Hematopoietic multipotent progenitor cell (in vitro differentiated cells): ENCODE measurements at places on chromosomes 11 and 22.

DNA sequence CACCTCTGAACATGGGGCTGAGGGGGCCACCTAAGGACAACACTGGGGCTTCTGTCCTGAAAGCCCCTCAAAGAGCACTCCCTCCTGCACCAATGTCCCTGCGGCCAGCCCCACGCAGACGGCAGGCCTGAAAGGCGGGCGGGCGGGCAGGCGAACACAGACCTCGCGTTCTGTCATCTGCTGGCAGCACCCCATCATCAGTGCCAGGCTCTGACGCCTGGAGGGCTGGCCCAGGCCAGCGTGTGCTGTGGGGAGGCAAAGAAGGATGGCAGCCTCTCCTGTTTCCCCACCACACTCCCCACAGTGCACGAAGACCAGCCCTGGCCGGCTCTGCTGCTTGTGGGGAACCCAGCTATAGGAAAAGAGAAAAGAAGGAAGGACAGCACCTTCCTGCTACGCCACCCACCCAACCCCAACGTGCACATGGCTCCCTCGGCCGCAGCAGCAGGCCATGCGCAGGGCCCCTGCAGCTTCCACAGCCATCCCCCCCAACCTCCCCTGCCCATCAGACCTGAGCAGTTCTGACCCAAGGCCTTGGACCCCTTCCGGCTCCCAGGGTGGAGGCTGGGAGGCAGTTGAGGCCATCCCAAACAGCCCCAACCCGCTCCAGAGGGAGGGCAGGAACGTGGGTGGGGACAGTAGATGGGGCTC, 3.5 kb downstream of the SBF1 start:
- DNase-seq, result no peak

DNA sequence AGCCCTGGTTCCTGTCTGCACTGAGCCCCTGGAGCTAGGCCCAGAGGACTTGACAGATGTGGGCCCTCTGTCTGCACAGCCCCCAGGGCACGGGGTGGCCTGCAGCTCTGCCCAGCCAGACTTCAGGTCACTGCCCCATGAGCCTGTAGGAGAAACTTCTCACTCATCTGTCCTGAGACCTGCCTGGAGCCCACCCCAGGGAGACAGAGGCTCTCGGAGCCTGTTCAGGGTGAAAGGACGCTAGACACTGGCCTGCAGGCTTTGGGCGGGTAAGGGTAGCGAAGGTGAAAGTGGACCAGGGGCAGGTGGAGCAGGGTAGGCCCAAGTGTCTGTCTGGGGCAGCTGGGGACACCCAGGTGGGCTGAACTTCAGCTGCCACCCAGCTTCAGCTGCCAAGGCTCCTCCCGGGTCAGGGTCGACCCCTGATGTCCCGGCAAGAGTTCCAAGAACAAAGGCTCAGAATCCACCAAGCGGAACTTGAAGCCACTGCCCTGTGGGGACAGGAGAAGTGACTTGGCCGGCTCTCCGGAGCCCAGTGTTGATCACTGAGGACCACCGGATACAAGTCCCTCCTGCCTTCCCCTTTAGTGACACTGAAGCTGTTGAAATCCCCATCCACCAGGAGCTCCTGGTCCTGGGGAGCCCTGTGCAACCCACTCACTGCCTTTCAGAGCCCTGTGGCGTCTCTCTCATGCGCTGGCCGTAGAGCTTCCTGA, 90.3 kb downstream of the KCNQ1 start:
- DNase-seq, result no peak

DNA sequence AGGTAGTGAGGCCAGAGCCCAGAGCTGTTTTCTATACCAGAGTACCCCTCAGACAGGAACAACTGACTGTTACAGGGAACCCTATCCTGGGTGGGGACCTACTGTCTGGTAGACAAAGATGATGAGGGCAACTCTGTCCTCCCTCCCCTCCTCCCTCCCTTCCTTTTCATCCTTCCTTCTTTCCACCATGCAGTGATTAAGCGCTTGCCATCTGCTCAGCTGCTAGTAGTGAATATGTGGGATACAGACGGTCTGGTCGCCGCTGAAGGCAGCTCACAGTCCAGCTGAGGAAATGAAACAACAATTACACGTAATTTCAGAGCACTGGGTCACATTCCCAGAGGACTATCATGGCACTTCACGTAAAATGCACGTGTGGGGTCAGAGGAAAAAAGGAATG, 597.1 kb downstream of the BUD13 start:
- DNase-seq, result no peak

DNA sequence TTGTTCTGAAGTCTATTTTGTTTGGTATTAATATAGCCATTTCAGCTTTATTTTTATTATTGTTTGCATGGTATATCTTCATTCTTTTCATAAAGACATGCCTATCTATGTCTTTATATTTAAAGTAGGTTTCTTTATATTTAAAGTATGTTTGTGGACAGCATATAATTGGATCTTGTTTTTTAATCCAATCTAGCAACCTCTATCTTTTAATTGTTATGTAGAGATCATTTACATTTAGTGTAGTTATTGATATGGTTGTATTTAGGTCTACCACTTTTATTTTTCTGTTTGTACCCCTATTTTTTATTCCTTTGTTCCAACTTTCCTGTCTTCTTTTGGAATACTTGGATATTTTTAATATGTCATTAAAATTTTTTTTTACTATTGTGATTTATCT, 13.8 kb downstream of the TPBGL start:
- no peak for DNase-seq

GRCh38 chr11:73047773-73048371, 94.2 kb downstream of the FCHSD2 start:
- no peak for DNase-seq

DNA sequence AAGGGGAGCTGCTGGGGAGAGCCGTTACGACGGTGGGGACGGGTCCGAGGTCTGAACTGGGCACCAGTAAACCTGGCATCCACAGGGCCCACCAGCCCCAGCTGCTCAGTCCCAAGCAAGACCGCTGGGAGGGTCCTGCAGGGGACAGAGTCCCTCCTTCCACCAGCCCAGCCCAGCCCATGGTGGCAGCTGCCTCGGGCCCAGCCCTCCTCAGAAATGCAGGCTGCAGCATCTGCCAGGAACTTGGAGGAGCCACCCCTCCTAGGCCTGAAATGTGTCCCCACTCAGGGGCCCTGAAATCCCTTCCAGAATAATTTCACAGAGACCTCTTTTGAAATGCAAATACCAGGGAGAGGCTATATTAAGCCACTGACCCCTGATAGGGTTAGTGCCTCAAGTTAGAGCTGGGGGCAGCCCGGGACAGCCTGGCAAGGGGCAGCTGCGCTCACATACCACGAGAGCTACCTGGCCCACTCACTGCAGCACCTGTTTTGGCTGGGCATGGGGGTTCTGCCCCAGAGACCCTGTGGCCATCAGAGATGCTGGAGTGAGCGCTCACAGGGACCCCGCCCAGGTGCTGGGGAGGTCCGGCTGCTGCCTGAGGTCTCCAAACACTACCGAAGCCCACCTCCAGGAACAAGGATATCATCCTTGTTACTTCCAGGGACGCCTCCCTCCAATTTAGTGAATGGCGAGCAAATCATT, 53.1 kb downstream of the CELSR1 start:
- no peak for DNase-seq

DNA sequence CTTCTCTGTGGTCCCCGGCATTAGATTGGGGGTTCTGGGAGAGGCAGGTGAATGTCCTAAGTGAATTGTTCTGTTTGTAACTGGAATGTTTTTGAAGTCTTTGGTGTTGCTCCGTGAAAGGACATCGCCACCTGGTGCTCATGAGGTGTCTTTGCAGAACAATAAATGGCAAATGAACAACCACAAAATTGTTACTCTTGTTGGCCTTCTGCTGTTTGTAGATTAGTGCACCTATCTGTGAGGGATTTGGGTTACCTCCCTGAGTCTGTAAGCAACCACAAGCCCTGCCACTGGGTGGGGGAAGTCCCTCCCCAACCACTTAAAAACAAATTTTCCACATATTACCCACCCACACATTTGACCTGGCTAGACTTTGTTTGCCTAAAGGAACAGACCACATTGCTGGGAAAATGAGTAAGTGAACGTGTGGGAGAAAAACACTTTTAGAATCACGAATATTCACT, 4.7 kb downstream of the MPEG1 start:
- peak; percentile 57 for DNase-seq

GRCh38 chr11:72041364-72042063, 38.8 kb downstream of the NUMA1 start:
- peak; percentile 37 for DNase-seq

DNA sequence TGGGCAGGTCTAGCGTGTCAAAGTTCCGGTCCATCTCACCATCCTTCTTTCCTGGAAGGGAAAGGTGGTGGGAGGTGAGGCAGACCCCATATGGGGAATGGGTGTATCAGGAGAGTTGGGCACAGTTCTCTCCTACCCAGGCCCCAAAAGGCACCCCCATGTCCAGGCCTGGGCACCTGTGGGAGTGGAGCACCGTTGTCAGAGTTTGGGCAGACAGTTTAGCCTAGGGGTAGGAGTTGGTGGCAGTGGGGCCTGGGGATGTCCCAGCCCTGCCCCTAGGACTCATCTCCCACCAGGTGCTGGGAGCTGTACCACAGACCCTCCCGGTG, 34.1 kb upstream of the TXNRD2 start:
- no peak for DNase-seq

DNA sequence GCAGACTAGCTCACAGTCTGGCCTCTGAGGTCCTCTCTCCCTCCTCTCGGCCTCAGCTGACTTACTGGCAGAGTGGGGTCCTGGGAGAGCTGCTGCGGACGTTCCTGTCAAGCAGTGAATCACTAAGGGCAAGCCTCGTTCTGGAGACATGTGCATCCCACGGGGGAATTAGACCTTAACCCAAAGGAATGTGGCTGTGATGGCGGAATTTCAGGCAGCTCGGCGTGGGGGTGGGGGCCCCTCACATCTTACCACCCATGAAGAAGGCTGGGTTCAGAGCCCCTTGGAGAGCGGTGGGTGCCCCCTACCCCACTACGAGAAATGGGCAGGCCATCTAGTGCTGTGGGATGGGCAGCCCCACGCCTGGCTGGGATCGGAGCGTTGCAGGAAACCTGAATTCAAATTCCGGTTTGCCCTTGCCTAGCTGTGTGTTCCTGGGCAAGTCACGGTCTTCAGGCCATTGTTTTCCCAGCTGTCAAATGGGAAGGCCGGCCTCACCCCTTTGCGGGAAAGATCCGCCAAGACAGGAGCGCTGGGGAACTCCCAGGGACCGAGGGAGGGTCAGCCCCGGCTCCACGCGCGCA, 554 bp downstream of the LRRC32 start:
- no peak for DNase-seq

GRCh38 chr11:65431451-65432099, 9.0 kb downstream of the NEAT1 start:
- no peak for DNase-seq

GRCh38 chr11:75576499-75576918, 14.5 kb downstream of the SERPINH1 start:
- peak; percentile 84 for DNase-seq

DNA sequence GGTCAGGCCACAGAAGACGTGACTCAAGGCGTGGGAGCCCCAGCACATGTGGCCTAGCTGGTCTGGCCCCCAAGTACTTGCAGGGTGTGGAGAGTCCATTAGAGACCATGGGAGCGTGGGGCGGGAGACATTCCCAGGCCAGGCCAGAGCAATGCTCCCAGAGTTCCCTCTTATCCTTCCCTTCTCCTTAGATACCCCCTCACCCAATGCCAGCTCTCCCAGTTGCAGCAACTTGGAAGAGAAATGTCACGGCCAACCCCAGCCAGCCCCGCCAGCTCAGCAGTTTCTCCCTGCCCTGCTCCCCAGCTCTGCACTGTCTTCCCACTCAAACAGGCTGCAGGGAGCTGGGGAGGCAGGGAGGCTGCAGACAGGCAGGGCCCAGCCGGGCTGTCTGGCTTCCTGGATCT, 65.4 kb upstream of the TSPAN18 start:
- no peak for DNase-seq

DNA sequence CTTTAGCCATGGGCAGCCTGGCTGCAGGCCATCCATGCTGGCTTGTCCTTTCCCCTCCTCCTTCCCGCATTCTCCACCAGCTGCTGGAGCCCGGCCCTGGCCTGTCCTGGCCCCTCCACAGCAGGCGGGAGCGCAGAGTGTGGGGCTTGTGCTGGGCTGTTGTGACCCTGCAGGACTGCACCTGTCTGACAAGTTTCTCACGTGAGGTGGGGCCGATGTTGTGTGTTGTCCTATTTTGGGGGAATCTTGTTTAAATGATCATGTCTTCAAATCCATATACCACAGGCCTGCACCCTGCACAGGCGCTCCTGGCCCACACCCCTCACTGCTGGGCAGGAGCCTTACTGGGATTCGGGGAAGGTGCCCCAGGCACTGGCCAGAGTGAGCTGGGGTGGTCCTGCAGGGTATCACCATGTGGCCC, 30.4 kb downstream of the TBC1D22A start:
- DNase-seq, result no peak

DNA sequence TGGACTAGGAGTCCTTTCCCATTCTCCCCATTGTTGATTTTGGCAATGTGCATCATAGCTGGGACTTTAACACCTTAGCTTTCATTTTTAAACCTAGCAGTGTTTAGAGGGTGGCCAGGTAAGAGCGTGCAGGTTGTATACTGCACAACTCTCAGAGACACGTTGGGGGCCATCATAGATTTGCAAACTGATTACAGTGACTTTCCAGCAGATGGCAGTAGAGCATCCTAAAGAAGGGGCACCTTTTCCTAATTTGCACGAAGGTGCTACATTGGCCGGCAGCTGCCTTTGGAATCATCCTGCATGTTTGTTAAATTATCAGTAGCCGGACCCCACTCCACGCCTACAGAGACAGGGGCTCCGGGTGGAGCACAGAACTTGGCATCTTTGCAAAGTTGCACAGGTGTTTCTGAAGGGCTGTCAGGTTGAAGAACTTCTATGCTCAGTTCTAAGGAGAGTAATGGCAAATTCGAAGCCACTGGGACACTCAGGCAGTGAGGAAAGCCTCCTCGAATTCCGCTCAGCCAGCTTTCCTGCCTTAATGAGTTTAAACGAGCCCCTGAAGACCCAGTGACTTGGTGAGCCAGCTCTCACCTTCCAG, 7.7 kb downstream of the LHFPL7 start:
- DNase-seq, result peak; percentile 34

DNA sequence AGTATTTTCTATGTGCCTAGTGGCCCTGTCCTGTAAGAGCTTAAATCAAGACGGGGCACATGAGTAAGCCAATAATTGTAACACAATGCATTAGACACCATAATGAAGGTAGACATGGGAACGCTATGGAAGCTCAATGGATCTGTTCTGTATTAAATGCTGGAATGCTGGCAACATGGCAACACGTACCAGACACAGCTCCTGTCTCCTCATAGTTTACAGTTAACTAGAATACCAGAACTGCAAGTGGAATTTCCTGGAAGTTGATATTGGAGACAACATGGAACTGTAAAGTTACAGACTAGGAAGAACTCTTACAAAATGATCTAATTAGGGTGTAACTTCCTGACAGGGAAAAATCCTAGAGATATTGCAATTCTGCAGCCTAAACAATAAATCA, 12.4 kb downstream of the P4HA3 start:
- no peak for DNase-seq

DNA sequence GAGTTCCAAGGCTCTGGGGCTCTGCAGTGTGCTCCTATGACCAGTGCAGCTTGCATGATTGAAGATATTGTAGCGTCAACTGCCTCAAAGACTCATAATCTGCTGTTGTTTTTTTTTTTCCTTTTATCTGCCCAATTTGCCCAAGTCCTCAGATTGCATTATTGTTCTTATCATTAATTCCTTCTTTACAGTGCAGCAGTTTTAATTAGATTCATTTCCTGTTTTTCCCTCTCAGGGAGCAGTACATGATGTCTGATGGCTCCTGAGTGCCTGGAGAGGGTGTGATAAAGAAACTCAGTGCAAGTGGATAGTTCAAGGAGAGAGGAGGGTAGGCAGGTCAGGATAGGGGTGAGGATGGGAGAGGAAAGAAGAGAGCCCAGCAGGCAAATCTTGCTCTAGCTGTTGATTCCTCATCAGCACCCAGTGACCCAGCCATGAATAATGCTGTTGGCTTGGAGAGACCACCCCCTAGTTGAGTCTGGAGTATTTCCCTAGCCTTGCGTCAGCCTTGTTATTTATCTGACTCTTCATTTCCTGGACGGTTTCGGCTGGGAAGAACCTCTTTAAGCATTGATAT, 219.6 kb upstream of the SESN3 start:
- DNase-seq, result no peak
